Ascending aorta (tissue), 2 donors: ENCODE measurements at places on chromosomes 13 and 19.

GRCh38 chr13:23580684-23581060 is 10.5 kb downstream of the TNFRSF19 start:
- DNase-seq = no peak

DNA sequence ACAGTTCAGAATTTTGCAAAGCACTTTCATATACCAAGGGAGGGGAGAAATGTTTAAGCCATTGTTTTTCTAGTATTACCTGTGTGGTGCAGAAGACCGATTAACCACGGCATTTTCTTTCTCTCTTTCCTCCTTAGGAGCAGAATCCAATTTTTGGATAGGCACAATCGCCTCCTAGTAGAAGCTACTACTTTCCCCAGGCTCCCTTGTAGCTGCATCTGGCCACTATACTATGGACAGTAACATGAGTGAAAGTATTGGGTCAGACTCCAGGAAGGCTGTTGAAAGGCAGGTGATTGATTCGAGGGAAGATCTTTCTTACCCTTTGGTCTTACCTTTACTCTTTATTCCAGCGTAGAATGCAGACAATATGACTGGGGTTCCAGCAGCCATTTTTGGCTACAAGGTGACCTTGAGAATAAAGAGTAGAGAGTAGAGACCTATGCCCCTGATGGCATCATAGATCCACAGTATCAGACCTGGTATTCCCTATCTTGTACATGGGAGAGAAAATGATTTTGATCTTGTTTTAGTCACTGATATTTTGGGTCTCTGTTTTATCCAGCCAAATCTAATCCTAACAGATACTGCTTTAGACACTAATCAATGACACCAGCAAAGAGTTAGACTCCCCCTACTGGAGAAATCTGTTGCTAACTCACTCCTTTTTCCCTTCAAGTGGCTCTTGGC is 77.0 kb downstream of the LRRC63 start:
- no peak for DNase-seq

- DNase-seq = no peak
These were observed 133.9 kb downstream of the AKAP11 start for GRCh38 chr13:42405665-42406390.

GRCh38 chr19:48613024-48613851 is 1.6 kb downstream of the FAM83E start:
- no peak for DNase-seq

DNA sequence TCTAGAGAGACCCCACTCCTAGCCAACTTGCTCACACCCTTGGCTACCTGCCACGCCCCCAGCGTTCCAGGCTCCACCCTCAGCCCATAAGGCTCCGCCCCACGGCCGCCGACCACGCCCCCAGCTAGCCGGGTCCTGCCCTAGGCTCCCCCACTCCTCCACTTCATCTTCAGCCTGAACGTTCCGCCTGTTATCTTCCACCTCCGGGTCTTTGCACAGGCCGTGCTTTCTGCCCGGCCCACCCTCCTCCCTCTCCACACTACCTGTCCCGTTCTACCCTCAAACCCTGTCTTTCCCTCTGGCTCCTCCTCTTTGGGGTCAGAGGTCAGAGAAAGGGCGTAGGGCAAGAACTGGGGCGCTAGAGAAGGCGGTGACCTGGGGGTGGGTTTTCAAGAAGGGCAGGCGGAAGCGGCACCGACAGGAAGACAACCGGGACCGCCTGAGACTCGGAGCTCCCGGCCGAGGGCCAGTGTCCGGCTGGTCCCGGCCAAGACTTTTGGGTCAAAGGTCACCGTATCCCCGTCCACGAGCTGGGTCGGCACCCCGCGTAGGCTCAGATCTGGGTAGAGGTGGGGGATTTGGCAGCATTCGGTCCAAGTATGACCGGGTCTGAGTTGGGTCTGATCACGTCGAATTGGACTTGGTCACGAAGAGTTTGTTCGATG is 2.2 kb downstream of the PDE4C start:
- DNase-seq = no peak

DNA sequence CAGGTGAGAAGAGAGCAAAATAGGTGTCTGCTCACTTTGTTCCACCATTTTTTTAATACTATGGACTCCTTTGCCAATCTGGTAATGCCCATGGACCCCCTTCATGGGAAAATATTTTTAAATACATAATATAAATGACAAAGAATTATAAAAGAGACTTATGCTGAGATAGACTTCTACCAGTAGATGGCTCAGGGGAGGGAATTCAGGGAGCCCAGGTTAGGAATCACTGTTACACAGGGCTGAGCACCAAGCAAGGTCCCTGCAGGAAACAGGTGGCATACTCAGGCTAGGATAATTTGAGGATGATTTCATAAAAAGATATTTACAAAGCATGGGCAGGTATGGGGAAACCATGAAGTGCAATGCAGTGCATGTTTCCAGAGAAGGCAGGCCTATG is 525.9 kb downstream of the FGF9 start:
- no peak for DNase-seq

DNA sequence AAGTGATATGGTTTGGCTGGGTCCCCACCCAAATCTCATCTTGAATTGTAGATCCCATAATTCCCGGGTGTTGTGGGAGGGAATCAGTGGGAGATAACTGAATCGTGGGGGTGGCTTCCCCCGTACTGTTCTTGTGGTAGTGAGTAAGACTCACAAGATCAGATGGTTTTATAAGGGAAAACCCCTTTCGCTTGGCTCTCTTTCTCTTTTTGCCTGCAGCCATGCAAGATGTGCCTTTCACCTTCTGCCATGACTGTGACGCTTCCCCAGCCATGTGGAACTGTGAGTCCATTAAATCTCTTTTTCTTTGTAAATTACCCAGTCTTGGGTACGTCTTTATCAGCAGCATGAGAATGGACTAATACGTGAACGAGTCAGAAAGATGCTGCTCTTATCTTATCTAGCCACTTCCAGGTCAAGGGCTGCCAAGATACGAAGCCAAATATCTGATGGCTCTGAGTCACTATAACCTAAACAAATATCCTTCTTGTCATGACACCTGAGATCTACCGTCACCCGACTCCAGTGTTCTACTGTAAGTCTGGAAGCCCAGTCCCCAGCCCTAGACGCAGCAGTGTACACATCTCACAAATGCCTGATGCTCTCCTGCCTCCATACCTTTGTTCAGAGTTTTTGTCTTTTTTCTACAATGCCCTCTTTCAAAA is 45.9 kb downstream of the SLC15A1 start:
- no peak for DNase-seq

GRCh38 chr19:55206664-55207500 is 2.4 kb downstream of the PTPRH start:
- DNase-seq = peak; percentile 35

DNA sequence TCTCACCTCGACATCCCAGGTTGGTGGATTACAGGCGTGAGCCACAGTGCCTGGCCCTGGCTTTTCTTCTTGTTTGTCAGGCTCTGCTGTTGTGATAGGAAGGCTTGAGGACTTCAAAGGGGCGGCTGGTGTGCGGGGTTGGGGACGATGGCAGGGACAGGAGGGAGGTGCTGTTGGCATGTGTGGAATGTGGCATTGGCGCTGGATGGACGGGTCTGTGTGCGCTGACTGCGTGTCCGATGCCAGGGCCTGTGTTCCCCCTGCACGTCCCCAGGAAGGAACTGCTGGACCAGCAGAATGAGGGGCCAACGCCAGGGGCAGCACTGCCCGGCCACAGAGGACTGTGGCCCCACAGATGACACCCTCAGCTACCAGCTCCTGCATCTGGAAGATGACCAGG is 12.7 kb upstream of the PTBP1 start:
- no peak for DNase-seq

GRCh38 chr13:107964395-107964794 is 250.9 kb downstream of the LIG4 start:
- DNase-seq = no peak

DNA sequence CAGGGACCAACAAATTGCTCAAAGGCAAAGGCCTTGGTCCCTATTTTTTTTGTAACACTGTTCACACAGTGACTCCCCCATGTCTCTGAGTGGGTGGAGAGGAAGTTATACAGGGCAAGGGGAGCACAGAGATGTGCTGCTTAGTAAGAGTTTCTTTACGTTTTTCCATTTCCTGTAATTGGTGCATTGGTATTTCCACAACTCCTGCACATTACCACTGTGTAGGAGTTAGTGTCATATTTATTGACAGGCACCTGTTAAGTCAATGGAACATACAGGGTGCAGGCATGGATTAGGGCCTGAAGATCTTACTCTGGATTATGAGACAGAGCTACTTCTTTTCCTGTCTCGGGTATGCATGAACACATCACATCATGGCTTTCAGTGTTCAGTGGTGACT is 45.2 kb downstream of the SOX21 start:
- DNase-seq = no peak

GRCh38 chr19:35816262-35816661 is 3.6 kb upstream of the PRODH2 start:
- DNase-seq = no peak

DNA sequence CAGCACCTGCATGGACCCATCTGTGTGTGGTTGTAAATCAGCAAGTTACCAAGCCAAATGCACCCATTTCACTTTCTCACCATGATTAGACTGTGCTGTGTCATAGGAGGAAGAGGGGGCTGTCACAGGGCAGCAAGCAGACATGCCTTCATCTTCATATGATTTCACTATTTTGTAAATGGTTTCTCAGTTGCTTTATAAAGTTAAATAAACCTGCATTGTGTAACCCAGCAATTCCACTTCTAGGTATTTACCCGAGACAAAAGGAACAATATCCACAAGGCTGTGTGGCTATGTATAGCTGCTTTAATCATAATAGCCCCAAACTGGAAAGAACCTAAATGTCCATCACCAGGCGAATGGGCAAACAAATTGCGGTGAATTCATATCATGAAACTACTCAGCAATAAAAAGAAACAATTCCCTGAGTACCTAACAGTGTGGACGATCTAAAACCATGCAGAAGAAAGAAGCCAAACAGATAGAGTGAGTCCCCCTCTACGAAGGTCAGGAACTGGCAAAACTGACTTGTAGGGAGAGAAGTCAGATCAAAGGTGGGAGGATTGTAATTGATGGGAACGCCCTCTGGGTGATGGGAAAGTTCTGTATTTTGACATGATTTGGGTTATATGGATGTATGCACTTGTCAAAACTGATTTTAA is 185.4 kb downstream of the COL4A1 start:
- no peak for DNase-seq

DNA sequence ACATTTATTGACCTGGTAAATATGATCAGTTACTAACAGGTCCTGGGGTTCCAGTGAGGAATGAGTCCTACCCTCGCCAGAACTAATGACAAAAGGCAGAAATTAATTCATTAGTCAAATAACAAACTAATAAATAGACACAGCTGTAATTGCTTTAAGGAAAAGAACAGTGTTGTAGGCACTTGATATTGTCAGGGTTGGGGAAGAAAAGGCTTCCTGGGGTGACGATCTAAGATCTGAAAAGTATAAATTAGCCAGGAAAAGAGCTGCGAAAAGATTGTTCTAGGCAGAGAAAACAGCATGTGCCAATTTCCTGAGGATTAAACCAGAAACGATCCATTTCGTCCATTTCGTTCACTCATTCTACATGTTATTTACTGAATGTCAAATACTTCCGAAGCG is 670 bp upstream of the CHAF1A start:
- DNase-seq = no peak

GRCh38 chr19:55270172-55270942 is 9.6 kb downstream of the HSPBP1 start:
- DNase-seq = no peak

GRCh38 chr13:48923376-48923775 is 52.3 kb upstream of the FNDC3A start:
- DNase-seq = no peak

DNA sequence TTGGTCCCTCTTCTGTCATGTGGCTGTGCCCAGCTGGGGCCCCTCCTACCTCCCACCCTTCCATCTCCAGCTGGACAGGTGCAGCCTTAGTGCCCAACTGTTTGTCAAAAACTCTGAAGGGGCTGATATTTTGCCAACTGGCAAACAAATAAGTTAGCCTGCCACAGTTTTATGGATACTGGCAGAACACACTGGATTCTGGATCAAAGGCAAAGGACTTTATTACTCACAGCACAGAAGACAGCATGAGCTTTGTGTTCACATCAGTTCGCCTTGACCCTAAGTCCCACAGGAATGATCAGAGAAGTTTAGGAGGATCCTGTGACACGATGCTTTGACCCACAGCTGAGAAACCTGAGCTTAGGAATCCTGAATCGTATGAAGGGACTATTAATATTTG is 16.4 kb downstream of the KLK2 start:
- DNase-seq = no peak

DNA sequence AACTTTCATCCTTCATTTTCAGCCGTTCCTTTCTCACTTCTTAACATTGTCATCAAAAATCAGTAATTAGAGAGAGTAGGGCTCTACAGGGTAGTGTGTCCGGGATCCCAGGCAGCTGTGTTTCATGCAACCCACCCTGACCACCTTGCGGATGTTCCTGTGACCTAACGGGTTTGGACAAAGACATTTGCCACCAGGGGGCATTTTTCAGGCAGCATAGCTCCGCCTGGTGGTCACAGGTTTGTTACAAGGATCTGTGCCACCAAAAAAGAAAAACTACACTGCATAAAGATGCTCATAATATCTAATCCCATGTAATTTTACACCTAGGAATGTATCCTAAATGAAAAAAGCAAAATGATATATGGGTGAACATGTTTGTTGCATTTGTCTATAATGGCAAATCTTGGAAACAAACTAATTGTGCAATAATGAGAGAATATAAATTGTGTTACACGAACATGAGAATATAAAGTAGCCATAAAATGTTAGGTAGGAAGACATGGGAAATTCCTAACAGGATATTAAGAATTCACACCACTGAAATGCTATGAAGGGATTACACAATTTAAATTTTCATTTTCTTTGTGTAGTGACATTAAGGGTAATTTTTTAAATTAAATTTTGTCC is 123.0 kb downstream of the SLC7A1 start:
- DNase-seq = no peak

- no peak for DNase-seq
These were observed 766.0 kb upstream of the PCDH9 start for GRCh38 chr13:67996101-67996500.

DNA sequence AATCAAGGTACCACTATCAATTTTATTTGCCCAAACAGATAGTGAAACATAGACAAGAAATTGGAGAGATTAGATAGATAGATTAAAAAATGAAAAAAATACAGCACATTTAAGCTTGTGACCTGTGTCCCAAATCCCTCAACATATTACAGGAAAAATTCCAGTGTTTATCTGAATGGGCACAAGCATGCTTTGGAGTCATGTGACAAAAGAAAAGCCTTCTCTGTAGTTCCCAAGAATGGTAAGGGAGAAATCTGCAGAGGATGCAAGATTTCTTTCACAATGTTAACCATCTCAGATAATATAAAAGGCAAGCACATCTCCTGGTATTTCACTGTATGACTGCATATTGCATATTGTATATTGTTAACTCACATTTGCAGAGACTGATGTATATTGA is 168.0 kb downstream of the PCDH9 start:
- no peak for DNase-seq
